Stimulated activated CD8-positive, alpha-beta memory T cell treated with anti-CD3 and anti-CD28 coated beads, Interleukin-7, amount 100 ng/mL, for 1 hour (primary cell): ENCODE measurements at places on chromosomes 11 and 22.

DNA sequence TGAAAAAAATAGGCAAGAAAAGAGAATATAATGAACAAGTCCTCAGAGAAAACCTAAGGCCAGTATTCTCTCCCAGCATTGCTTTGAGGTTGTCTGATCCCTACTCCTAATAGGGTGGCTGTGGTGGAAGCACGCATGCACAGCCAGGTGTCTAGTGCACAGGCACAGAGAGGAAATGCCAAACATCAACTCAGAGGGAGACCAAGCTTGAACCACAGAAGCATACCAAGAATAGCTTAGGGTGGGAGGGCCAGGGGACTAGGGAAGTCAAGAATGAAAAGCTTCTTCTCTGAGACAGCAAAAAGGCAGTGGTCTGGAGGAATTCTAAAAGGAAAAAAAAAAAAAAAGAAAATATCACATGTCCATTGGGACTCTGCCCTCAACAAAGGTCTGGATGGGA lies 244.1 kb upstream of the API5 start:
- no peak for DNase-seq

- no peak for DNase-seq
These were observed 256.5 kb upstream of the CADM1 start for GRCh38 chr11:115760461-115761320.

DNA sequence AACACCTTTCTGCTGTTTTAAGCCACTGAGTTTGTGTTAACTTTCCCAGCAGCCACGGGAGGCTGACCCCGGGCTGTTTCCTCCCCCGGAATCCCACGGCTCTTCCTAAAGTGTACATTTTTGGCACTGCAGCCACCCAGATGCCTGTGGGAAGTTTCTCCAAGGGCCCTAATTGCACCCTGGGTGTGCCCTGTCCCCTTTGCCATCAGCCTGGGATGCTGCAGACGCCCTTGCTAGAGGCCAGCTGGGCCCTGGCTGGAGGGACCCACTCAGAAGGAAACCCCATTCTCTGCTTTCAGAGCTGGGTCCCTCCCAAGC lies 883.3 kb downstream of the BRD1 start:
- no peak for DNase-seq

DNA sequence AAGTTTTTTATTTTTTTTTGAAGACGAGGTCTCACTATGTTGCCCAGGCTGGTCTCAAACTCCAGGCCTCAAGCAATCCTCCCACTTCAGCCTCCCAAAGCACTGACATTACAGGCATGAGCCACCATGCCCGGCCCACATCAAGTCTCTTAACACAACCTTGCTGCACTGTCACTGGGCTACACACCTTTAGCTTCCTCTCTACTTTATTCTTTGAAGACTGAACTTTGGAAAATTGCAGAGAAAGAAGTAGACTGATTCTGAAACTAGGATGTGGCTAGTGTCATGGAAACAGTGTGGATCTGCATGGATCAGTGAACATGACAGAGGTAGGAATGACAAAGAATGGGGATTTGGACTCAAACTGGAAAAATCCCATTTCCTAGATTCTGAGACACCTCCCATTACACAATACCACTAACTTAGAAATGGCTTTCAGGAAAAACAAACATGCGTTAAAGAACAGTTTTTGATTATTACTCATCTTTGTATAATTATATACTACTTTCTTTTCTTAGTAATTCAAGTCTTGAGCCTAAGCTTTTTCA lies 99.6 kb upstream of the SPON1 start:
- no peak for DNase-seq

GRCh38 chr11:88604260-88604659 lies 266.7 kb upstream of the CTSC start:
- no peak for DNase-seq

DNA sequence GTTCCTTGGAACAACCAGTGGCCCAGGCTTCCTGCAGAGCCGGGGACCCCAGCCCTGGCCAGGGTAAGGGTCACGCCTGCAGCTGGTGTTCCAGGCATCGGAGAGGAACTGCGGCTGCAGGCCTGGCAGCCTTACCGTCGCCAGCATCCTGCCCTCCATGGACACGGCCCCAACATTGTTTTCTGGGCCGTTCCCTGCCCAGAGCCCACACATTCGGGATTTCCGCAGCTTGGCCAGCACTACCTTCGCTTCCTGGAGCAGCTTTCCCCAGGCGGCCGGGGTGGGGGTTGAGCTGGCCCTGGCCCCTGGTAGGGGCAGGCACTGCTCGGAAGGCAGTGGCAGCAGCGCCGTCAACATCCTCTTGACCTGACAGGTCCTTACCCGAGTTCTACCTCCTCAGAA lies 17.7 kb downstream of the TXN2 start:
- no peak for DNase-seq

DNA sequence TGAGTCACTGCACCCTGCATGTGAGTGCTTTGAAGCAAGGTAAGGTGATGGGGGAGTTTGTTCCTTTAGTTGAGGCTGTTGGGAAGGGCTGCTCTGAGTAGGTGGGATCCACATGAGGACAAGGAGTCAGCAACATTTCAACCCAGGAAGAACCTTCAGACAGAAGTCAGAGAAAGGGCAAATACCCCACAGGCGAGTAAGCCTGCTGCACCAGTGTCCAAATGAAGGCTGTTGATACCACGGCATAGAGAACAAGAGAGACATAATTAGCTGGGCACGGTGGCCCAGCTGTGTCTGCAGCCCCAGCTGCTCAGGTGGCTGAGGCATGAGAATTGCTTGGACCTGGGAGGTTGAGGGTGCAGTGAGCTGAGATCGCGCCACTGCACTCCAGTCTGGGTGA lies 54.3 kb upstream of the CLMP start:
- no peak for DNase-seq

DNA sequence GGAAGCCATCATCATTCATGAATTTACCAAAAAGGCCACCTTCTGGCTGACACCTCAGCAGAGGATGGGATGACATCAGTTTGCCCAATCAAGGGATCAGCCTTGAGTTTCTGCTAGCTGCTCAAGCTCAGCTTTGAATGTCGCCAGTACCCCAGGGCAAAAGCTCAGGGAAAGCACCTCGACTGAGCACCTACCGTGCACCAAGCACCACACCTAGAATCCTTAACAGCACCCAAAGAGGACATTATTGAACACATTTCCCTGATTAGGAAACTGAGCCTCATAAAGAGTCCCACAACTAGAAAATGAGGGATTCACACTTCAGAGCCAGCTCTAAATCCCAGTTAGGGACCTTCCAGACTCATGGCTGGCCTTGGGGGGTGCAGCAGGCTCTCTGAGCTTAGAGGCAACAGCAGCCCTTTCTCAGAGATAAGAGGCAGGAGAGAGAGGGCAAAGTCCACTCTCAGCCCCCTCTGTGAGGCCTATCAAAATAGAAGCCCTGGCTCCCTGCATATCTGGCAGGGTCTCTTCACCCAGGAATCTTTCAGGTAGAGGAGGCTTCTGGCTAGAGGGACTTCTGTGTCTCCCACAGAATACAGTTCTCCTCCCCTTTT lies 13.4 kb upstream of the DAGLA start:
- no peak for DNase-seq

DNA sequence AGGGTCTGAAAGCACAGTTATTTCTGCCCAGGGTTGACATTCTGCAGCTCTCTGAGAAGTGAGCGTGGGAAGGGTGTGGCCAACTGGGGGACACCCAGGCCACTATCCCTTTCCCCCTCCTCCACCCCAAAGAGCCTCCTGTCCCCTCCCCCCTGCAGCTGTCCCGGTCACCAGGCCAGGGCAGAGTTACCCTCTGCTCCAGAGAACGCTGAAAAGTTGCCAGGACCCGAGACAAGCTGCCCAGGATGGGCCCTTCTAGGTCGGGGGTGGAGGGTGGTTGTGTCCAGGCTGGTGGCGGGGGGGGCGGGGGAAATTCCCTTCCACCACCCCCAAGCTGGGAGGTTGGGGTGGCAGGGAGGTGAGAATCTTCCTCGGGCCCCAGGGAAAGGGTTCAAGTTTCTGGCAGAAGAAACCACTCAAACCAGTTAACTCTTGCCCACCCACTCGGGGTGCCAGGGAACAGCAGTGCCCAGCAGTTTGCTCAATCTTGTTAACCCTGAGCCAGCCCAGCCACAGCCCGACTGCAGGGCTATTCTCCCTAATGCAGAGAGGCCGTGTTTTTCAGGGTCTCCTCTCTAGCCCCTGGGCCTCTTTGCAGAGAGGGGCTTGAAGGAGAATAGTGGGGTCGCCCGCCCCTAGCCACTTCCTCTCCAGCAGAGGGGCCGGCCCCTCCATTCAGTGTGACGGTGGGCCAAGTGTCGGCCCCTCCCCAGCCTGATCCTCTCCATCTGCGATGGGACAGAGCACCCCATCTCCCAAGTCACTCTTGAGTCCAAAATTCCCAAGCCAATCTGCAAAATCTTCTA lies 697 bp downstream of the LGALS1 start:
- no peak for DNase-seq

- no peak for DNase-seq
These were observed 4.3 kb downstream of the COX8A start for GRCh38 chr11:63978551-63979239.

- no peak for DNase-seq
These were observed 89.7 kb downstream of the ZC3H12C start for GRCh38 chr11:110182886-110183285.

GRCh38 chr11:60164550-60165075 lies 18.3 kb downstream of the MS4A6A start:
- DNase-seq: no peak

DNA sequence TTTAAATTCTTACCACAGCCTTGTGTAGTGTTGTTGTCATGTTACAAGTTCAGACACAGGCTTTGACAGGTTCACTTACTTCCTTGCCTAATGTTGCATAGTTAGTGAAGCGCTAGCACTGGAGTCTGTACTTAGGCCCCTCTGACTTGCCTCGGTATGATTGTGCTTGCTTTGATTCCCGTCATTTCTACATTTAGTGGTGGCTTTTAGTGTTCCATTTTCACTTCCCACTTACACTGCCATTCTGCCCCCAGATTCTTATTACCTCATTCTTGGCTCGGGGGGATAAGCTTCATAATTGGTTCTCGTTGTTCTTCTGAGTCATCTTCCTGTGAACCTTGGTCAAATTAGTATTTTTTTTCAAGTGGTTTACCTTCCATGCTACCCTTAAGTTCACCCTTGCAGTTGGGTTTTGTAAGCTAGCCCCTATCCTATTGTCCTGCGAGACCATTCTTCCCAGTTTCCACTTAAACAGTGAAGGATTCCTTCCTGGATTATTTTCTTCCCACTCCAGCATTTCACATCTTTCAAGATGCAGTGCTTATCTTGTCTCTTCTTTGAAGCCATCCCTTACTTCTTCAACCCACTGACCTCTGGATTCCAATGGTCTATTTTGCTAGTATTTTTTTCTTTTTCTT lies 68.7 kb downstream of the DDX10 start:
- DNase-seq: no peak

DNA sequence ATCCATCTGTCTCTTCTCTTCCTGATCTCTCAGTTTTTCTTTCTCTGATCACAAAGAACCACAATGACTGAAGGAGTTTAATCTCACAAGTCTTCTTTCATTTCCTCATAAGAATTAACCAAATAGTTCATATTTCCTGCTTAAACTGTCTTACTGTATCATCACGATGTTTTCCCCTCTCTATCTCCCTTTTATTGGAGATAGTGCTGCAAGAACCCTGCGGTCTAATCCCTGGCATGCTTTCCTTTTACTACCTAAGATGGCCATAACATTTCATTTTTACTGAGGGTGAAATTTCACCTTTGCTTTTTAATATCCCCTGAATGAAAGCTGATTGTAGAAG lies 28.9 kb downstream of the CARD18 start:
- DNase-seq: no peak

GRCh38 chr11:104352036-104352435 lies 188.1 kb upstream of the PDGFD start:
- DNase-seq: no peak

DNA sequence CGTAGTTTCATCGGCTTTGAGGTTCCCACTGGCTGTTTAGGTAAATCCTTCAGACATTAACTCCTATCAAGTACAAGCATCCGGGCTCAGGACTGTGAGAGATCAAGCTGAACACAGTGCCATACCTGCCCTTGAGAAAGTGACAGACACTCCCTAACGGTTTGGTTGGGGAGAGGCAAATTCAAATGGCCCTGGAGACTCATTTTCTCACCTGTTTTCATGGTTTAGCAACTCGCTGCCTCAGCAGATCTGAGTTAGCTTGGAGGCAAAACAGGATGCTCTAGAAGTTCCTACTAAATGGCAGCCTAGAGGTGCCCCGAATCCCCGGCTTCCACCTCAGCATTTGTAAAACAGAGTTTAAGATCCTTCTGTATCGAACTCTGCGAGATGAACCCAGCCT lies 3.6 kb upstream of the FBXO3 start:
- DNase-seq: no peak

- no peak for DNase-seq
These were observed 38.5 kb downstream of the IGHMBP2 start for GRCh38 chr11:68942095-68942620.

- no peak for DNase-seq
These were observed 112.2 kb downstream of the STIM1 start for GRCh38 chr11:3967695-3968094.

GRCh38 chr11:27621405-27622161 lies 78.7 kb downstream of the BDNF start:
- no peak for DNase-seq

DNA sequence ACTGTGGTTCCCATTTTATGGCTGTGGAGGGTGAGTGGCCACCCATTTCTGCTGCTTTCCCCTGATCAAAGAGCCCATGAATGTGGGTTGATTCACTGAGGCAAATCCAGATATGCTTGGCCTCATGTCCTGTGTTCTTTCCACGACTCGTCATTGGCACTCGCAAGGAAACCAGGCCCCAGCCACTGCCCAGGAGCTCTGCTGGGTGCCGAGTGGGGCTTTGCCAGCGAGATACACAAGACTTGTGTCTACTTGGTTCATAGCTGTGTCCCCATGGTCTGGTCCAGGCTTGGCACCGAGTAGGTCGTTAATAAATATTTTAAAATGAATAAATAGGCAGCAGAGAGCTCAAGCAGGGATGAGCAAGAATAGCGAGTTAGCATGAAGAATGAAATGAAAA lies 1291.5 kb downstream of the TBC1D22A start:
- DNase-seq: no peak

DNA sequence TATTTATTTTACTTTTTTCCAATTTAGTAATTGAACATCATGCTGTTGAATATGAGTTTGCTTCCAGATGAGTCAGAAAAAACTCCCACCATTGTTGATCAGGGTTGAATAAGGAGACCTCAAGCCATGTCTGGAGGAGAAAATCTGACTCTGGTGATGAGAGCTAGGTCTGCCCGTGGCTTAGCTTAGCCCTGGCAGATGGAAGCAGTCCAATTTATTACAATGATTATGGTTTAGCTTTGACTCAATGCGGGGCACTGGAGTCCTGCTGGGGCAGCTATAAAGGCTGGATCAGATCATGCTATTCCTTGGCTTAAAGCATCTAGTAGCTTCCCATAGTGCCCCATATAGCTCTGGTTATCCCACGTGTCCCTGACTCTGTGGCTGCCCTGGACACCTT lies 506.5 kb downstream of the MN1 start:
- no peak for DNase-seq
